ENCODE measurements at places on chromosomes 7 and 10.

DNA sequence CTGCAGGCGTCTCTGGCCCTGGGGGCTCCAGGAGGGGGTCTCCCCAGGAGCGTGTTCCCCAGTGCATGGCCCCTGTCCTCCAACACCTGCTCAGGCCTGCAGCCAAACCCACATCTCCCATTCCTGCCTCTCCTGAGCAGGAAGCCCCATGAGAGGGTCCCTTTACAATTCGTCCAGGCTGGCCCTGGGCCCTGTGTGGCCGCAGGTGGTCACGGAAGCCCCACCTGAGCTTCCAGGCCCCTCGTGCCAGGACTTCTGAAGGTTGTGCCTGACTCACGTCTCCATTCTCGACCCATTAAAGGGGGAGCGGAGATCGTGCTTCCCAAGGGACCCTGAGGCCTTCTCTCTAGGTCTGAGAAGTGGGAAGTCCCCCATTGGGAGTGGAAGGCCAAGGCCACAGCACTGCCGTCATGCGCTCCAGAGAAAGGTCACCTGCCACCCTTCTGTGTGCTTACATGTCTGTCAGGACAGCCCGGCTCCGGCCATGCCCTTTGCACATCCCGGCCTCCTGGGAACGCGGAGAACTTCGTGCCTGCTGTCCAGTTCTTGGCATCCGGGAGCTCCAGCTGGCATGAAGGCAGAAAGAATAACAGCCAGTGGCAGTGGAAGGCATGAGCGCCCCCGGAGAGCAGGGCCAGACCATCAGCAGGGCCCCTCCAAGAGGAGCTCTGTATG, 382.3 kb downstream of the DNAJB6 start:
- no peak for DNase-seq

DNA sequence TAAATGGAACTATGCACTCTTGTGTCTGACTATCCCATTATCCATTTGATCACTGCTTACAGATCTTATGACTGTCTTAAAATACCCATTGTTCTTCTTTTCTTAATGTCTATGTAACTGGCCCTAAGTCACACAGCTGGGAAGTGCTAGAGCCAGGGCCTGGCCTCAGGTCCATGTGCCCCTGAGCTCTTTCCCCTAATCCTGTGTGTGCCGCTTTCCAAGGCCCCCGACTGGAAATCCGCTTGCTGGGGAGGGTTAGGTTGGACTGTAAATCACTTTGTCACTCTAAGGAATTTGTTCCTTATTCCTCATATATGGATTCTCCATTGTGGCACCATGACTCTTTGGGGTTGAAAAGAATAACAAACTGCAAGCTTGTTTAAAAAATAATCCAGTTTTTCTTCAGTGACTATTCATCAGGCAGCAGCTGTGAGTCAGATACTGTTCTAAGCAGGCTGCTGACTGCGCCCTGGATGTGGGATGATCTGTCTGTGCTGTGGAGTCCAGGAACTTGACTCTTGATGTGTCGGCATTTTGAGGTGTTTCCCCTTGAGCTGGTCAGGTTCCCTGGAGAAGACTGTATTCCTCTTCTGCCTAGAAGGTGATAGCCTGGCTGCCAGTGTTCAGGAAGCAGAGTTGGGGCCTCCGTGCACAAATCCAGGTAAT, 236.3 kb downstream of the SDK1 start:
- no peak for DNase-seq

GRCh38 chr10:72218325-72218724, 2.2 kb upstream of the ASCC1 start:
- DNase-seq = no peak

GRCh38 chr7:30744075-30744417, 7.9 kb upstream of the INMT start:
- DNase-seq = no peak

DNA sequence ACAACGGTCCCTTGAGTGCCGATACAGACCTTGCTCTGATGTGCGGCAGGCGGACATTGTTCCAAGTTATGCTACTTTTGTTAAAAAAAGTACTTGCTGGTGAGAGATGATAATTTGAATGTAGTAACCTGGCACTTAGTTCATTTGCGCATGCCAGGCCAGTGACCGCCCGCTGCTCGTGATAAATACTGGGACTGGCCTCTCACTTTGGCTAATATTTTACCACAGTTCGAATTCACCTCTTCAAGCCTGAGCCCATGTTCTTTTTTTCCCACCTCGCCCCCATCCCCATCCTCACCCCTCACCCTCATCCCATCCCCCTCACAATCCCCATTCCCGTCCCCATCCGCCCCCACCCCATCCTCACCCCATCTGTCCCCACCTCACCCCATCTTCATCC, 126.4 kb downstream of the DNAJB6 start:
- DNase-seq = no peak

GRCh38 chr7:108497082-108497725, 28.7 kb downstream of the PNPLA8 start:
- DNase-seq = no peak

DNA sequence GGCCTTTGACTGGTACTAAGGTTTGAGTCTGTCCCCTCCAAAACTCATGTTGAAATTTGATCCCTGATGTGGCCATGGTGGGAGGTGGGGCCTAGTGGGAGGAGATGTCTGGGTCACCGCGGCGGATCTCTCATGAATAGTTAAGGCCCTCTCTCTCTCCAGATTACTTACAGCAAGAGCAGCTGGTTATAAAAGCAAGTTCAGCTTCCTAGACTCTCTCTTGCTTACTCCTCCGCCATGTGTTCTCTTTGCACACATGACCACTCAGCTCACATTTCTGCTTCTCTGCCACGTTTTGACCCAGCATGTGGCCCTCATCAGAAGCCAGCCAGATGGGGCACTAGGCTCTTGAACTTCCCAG, 29.9 kb upstream of the ZMIZ1 start:
- DNase-seq = peak; percentile 86

- DNase-seq = no peak
Observed at GRCh38 chr10:22185586-22185985, 32.2 kb downstream of the EBLN1 start.

DNA sequence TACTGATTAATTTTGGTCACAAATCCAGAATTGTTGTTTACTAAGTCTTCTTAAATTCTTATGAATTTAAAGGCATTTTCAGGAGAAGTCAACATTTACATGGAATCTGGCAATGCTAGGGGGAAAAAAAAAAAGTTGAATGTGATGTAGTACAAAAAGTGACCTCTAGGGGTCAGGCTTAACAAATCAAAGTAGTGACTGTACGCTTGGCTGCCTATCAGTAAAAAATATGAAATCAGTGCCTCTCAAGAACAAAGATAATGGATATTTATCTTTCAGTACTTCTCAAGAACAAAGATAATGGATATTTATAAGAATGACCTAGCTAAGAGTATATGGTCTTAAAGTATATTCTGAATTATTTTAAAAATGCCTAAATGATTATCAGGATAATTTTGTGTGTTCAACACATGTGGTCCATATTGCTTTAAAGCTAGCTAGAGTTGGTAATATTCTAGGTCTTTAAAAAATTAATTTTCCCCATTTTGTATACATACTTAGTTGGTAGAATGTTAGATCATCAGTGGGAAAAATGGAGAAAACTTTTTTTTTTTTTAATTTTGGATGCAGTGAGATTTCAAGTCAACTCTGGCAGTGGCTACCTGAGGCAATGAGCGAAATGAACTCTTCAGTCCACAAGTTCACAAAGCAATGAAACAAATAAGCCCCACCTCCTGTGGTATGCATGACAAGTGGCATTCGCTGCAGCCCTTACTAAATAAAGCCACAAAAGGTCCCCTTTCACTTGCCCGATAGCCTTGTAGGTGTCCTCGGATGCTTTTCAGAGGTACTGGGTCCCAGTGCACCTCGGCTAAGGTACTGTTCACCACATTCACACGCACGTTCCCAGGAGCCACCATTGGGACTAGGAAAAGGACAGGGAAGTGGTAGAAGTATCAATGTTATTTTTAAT, 51.2 kb upstream of the LAMB4 start:
- DNase-seq = peak; percentile 74

- DNase-seq = peak; percentile 60
Observed at GRCh38 chr7:45888993-45889366, 692 bp downstream of the IGFBP1 start.

- DNase-seq = peak; percentile 76
Observed at GRCh38 chr10:96496281-96496925, 17.3 kb downstream of the TLL2 start.

GRCh38 chr10:21518641-21519396, 6.7 kb downstream of the SKIDA1 start:
- DNase-seq = peak; percentile 81

- no peak for DNase-seq
Observed at GRCh38 chr7:30681331-30681797, 892 bp downstream of the CRHR2 start.

DNA sequence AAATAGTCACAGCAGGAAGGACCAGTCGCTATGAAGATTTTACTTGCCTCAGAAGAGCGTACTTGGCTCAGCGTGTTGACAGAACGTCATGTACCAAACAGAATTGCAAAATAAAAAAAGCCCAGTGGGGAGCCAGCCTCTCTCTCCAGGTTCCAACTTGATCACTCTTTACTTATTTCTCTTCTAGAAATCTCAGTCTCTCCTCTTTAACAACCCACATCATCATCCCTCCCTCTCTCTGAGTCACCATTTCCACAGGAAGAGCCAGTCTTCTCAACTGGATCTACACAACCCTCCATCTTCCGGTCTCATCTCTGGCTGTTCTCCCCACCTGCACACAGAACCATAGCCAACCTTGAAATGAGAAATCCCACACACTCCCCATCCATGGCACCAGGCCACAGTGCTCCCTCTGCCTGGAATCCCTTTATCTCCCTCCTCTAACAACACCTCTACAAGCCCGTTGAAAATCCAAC, 718.3 kb downstream of the GRID1 start:
- no peak for DNase-seq

GRCh38 chr7:117728890-117729624, 144.2 kb downstream of the CTTNBP2 start:
- no peak for DNase-seq

DNA sequence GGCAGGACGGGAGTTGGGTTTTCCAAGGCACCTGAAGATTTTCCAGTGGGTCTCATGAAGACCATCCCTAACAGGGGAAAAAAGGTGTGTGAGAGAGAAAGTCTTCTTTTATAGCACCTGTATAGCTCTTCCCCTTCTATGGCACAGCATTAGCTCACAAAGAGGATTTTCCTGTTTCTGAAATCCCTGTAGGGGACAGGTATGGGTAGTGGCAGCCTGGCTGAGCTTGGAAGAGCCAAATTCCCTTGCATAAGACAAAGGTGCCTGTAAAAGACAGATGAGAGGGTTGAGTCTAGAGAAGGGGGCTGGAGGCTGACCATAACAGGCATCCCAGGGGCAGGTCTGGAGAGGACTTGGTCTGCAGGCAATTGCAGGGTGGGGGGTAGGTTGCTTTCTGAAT, 63.7 kb downstream of the COL13A1 start:
- no peak for DNase-seq

DNA sequence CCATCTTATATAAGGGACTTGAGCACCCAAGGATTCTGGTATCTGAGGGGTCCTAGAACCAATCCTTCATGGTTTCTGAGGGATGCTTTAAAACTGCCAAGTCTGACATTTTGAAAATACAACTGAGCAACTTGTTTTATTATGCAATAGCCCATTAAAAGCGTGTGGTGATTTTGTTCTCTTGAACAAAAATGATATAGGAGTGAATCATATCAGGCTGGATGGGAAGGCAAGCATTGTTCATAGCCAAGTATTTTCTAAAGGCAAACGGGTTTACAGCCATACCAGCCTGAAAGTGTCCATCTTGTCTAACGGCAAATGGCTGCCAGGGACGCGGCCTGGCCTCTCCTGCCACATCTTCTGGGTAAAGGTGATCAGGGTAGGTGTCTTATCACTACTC, 23.4 kb downstream of the RPP38 start:
- no peak for DNase-seq

DNA sequence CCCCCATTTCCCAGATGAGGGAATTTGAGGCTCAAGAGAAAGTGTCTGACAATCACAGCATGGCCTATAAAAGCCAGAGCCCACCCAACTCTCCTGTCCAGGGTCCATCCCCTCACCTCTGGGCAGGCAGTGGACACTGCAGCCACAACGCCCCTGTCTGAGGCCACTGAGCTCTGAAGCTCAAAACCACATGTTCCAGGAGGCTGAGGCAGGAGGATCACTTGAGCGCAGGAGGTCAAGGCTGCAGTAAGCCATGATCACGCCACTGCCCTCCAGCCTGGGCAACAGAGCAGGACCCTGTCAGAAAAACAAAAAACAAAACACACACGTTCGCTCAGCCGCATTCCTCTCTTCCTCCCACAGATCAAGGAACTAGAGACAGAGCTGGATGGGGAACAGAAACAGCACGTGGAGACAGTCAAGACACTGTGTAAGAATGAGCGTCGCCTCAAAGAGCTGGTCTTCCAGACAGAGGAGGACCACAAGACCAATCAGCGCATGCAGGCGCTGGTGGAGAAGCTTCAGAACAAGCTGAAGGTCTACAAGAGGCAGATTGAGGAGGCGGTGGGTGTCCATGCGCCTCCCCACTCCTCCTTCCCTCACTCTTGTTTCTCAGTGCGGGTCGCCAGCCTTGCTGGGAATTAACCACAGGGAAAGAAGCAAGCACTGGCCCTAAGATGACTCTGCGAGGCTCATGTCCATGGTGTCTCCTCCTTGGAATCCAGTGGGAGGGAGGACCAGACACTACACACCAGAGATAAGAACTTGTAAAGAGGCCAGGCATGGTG, 20.0 kb upstream of the ARPC1A start:
- no peak for DNase-seq

DNA sequence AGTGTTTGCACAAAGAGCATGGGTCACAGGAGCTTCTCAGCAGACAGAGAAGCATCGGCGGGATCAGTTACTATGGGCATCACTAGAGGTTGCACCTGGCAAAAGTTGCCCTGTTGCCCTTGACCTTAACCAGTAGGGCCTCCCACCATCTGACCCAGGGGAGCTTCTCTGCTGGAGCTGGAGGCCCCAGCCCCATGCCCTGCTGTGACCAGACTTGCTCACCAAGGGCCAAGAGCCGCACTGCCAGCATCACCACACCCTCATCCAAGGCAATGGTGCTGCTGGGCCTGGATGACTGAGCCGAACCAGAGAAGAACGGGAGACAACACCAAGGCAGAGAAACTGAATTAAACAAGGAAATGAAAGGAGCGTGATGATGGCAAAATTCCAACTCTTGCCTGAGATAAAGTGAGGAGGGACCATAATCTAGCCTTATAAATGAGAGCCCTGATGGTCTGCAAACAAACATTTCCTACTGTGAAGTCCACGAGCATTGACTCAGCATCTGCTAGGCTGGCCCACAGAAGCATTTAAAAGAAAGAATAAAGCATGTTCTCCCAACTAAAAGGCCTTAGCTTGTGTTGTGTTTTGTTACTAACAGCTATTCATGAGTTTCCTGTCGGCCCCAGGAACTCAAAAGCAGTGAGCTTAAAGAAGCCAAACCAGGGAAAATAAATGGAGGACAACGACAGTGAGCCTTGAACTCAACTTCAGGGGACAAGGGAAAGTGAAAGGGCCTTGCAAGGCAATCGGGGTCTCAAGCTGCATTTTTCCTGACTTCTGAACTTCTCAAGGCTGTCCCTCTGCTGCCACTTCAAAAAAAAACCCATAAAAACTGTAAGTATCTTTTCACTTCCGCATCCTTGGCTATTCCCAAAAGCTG, 60.4 kb downstream of the AFAP1L2 start:
- DNase-seq = no peak

- no peak for DNase-seq
Observed at GRCh38 chr7:132044247-132044646, 487.8 kb upstream of the PODXL start.

All from kidney (tissue), 22 donors.